Sigmoid colon (tissue), 7 donors: ENCODE measurements at places on chromosomes 3 and 15. TPM values are rescaled to one million over a fixed set of nuclear protein-coding genes. Genes with fewer than 3 reads are reported as not detected.

- no peak for DNase-seq
These were observed 139.3 kb downstream of the SOX2 start for GRCh38 chr3:181851063-181851462.

- no peak for DNase-seq
These were observed at the start of gene FAH for GRCh38 chr15:80152896-80153876. Gene FAH (plus strand): TSS chr15:80152999. CDS start chr15:80153055, 56 bp downstream.

GRCh38 chr3:34439796-34440195 lies 641.4 kb downstream of the PDCD6IP start:
- no peak for DNase-seq

DNA sequence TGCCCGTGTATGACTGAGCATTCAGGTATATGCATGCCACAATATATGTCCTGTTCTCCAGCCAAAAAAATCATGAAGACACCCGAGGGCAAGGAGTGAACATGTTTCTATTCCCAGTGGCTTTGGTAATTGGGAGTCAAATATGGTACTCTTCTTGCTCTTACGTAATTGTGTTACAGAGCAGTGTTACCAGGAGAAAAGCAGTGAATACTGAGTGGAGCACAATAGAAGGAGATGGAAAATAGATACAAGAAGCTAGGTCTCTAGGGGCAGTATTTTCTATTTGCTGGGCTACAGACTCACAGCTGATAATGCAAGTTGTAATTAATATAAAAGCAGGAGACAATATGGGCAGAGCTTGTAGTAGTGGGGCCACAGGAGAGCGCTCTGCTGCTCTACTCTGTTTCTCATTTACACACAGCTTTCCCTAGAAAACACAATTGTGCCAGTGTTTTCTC lies 13.2 kb downstream of the MEIS2 start:
- DNase-seq: no peak

- no peak for DNase-seq
These were observed 133.1 kb upstream of the LRRN1 start for GRCh38 chr3:3665961-3666640.

DNA sequence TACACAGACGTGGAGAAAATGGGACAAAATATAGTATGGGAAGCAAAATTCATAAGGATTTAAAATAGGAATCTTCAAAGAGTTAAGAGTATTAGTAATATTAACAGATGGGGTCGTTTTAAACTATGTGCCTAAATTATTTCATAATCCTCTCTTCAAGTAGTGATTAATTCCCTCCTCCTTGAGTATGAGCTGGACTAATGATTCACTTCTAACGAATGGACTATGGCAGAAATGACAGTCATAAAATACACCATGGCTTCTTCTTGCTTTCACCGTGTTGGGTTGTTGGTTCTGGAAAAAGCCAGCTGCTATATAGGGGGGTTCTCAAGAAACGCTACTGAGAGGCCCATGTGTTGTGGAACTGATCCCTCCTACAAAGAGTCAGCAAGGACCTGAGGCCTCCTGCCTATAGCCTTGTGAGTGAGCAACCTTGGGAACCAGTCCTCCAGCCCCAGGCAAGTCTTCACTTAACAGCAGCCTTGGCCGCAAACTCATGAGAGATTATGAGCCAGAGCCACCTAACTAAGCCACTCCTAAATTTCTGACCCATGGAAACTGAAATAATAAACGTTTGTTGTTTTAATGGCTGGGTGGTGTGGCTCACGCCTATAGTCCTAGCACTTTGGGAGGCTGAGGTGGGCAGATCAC lies 64.8 kb upstream of the ABHD2 start:
- no peak for DNase-seq

DNA sequence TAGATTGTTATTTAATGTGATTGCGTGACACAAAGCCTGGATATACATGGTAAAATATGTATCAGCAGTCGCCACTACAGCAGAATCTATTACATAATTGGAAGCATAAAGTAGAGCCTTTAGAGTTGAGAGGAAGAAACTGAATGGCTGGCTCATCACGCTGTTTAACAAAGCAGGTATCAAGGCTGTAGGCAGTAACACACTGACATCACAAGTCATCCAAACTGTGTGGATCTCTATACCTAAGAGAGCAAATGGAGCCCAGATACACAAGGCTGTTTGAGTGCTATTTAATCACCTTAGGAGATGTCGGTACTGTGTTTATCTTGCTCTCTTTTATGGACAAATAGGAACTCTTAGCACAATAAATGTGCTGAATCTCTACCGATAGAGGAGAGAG lies 864.4 kb downstream of the VGLL3 start:
- DNase-seq: no peak

FES gene
- total RNA-seq: 35.5 TPM

SMCO1 gene
- total RNA-seq: not detected

USP50 gene
- not detected for total RNA-seq

FMN1 gene
- 12.3 TPM for total RNA-seq

STIMATE gene
- 19.5 TPM for total RNA-seq
